ENCODE measurements at places on chromosomes 1 and 21. TPM values are rescaled to one million over a fixed set of nuclear protein-coding genes. Genes with fewer than 3 reads are reported as not detected.

Gene FYB2
- total RNA-seq, result 15.2 TPM

Gene APOBEC4
- not detected for total RNA-seq

DNA sequence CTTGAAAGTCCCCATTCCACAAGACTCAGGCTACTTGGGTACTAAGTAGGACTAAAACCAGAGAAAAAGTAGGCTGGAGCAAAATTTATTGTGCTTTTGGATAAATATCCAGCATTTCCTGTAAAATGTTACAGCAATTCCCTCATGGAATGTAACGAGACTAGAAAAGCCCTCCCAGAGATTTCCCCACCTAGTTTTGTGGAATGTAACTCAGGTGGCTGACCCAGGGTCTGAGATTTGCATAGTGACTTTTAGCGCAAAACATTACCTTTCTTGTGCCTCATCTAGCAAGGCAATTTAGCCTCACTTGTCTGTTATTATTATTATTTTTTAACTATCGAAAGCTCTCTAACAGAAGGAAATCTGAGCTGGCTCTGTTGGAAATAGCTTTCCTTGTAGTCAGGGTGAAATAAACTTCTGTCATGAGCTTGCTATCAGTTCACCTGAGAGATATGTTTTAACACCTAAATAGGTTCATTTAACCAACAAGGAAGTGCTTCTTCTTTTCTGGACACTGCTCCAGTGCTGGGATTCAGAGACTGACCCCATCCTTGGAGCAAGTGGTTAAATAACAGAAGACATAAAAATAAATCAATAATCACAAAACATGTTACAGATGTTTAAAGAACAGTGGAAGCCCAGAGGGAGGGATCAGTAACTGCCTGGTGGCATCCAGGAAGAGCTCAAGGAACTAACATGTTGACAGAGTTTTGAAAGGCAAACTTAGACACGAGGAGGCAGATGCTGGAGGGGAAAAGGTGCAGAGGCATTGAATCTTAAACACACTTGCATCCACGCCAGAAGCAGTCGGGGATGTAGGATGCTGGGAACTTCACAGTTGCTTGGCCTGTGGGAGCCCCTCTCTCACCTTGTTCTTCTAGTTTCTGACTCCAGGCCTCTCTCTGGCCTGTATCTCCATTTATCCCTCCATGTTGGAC lies 68.3 kb upstream of the RHOU start:
- no peak for DNase-seq

GRCh38 chr1:63004868-63005267 lies 220.9 kb downstream of the ATG4C start:
- DNase-seq, result no peak

GRCh38 chr1:114597949-114598348 lies 16.5 kb upstream of the BCAS2 start:
- no peak for DNase-seq
